ENCODE measurements at places on chromosomes 12 and 14.

- DNase-seq = no peak
These were observed 1.4 kb downstream of the NYNRIN start for GRCh38 chr14:24399999-24400718.

GRCh38 chr12:117202556-117202955 lies 12.3 kb upstream of the FBXO21 start:
- no peak for DNase-seq

DNA sequence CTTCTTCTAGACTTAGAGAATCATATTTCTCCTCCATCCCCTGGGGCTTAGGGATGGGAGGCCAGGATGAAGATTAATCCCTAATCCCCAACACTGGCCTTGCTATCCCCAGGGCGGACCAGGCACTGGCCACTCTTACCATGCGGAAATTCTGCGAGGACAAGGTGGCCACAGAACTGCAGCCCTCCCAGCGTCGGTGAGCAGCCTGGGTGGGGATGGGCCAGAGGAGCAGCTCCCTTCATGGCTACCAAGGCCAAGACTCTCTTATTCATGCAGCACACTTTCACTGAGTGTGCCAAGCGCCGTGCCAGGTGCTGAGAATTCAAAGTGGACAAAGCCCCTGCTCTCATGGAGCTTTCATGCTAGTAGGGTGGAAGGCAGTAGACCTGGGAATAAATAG lies 7.0 kb downstream of the TNS2 start:
- DNase-seq = no peak

GRCh38 chr12:53592426-53592825 lies 33.8 kb downstream of the ATF7 start:
- DNase-seq = no peak

GRCh38 chr12:121576851-121577391 lies 3.9 kb downstream of the KDM2B start:
- no peak for DNase-seq
